ENCODE measurements at places on chromosomes 2 and 18.

DNA sequence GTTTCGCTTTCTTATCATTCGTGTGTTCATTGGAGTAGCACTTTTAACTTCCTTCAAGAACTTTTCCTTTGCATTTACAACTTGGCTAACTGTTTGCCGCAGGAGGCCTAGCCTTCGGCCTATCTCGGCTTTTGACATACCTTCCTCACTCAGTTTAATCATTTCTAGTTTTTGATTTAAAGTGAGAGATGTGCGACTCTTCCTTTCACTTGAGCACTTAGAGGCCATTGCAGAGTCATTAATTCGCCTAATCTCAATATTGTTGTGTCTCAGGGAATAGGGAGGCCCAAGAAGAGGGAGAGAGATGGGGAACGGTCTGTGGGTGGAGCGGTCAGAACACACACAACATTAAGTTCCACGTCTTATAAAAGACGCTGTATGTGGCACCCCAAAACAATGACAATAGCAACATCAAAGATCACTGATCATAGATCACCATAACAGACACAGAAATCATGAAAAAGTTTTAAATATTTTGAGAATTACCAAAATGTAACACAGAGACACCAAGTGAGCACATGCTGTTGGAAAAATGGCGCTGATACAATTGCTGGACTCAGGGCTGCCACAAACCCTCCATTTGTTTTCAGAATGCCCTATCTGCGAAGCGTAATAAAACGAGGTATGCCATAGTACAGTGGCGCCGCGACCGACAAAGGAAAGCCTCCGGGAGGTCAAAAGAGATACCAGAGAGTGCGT lies 553 bp downstream of the TIGD1 start:
- peaks cover 14% of the 10 kb centered on the region for H3K36me3 ChIP-seq
- DNase-seq, result no peak
- H3K27ac ChIP-seq, result peak overlapping the region; percentile 98
- H3K4me1 ChIP-seq, result peaks cover 12% of the 10 kb centered on the region
- peak overlapping the region; percentile 96 for H3K4me3 ChIP-seq
- H3K27me3 ChIP-seq, result no peaks in the 10 kb centered on the region

GRCh38 chr2:63665846-63666475 lies 77.2 kb downstream of the MDH1 start:
- H3K27me3 ChIP-seq, result no peaks in the 10 kb centered on the region
- no peak overlapping the region for H3K27ac ChIP-seq
- no peaks in the 10 kb centered on the region for H3K36me3 ChIP-seq

DNA sequence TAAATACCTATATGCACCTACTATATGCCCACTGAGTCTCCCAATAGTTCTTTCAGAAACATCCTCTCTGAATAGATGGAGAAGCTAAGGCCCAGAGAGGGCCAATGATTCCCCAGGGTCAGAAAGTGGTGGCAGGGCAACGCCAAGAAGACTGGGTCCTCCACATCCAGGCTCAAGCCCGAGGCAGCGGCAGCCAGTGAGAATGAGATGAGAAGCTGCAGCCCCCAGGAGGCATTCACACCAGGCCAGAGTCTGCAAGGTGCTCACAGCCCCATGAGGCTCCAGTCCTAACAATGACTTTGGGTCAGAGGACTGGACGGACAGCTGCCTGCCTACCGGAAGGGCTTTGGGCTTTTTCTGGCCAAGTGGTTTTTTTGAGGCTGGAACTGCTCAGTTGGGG lies 3.5 kb downstream of the TEX261 start:
- peaks cover 5% of the 10 kb centered on the region for H3K4me1 ChIP-seq
- H3K27ac ChIP-seq, result no peak overlapping the region
- no peaks in the 10 kb centered on the region for H3K27me3 ChIP-seq
- H3K4me3 ChIP-seq, result no peak overlapping the region

DNA sequence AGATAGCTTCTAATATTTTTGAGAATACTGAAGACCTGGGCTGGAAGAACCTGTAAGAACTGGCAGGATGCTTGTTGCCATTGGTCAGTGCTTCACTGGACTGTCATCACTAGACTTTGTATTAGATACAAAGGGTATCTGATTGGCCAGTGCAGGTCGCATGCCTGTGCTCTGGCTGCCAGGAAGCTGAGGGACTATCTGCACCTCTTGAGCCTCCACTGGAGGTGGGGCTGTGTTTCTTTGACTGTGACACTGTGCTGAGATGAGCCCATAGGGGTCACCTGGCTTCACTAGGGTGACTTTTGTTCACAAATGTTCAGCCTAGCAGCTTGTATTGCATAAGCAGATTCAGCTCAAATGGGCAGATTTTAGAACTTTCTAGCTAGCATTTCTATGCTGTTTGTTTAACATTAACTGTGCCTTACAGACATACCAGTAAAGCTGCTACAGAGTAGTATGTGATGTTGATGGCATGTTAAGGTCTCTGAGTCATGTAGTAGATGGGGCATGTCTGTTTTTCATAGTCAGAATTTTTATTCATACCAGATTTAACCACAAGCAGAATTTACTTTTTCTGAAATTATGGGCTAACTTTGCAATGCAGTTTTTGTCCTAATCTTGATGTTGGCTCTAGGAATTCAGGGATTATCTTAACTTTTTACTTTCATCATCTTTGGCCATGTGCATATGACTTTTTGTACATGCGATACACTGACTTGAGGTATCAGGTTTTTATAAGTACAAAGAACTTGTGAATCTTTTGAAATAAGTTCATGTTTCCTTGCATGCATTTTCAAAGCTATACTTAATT lies 56.1 kb downstream of the RHBDD1 start:
- H3K27ac ChIP-seq, result no peak overlapping the region
- no peak for DNase-seq
- no peak overlapping the region for H3K4me3 ChIP-seq
- no peaks in the 10 kb centered on the region for H3K4me1 ChIP-seq

GRCh38 chr18:13982126-13982525 lies 66.8 kb upstream of the MC2R start:
- H3K36me3 ChIP-seq, result no peaks in the 10 kb centered on the region
- peak; percentile 77 for DNase-seq
- H3K27me3 ChIP-seq, result no peaks in the 10 kb centered on the region
